ENCODE measurements at places on chromosomes 3 and 15. TPM values are rescaled to one million over a fixed set of nuclear protein-coding genes. Genes with fewer than 3 reads are reported as not detected.

DNA sequence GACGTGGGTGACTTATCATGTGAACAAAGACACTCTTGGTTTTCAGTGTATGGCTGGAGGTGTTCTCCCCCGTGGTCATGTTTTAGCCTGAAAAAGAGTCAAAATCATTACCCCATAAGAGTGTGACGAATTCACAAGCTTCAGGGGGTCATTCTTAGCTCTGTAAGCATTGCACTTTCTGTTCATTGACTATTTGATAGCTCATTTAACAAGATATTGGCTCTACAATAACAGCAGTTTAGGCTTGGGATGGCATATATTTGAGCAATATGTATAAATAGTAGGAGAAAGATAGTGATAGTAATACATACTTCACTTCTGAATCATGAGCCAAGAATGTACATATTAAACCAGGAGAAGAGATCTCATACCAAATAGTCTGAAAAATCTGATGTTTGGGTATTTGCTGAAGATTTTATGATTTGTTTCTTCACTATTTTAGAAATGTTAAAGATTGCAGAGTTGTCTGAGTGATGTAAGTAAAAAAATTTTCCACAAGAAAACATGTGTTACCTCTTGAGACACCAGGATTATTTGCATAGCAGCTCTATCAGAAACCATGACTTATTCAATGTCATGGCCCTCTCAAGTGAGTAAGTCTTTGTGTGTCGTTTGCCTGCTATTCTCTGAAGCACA, 996.0 kb downstream of the OTOL1 start:
- peak; percentile 67 for DNase-seq

DNA sequence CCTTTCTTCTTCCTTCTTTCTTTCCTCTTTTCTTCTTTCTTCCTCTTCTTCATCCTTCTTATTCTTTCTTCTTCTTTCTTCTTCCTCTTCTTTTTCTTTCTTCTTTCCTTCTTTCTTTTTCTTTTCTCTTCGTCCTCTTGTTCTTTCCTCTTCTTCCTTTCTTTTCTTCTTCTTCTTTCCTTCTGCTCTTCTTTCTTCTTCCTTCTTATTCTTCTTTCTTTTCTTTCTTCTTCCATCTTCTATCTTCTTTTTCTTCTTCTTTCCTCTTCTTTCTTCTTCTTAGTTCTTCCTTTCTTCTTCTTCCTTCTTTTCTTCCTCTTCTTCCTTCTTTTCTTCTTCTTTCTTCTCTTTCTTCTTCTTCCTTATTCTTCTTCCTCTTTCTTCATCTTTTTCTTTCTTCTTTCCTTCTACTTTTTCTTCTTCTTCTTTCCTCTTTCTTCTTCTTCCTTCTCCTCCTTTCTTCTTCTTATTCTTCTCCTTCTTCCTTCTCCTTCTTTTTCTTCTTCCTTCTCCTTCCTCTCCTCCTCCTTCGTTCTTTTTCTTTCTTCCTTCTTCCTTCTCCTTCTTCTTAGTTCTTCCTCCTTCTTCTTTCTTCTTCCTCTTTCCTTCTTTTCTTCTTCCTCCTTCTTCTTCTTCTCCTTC, 37.8 kb downstream of the SPG21 start:
- DNase-seq = no peak

The TM6SF1 gene
- total RNA-seq = not detected

The ZNF385D gene
- total RNA-seq = 11.5 TPM

- DNase-seq = no peak
These were observed 368.6 kb downstream of the EPHB1 start for GRCh38 chr3:135163701-135164100.

- DNase-seq = peak; percentile 2
These were observed at the start of gene UNC13C for GRCh38 chr15:53978253-53978906. Gene UNC13C (plus strand): TSS chr15:53978441. CDS start chr15:54012904, 34,463 bp downstream.

DNA sequence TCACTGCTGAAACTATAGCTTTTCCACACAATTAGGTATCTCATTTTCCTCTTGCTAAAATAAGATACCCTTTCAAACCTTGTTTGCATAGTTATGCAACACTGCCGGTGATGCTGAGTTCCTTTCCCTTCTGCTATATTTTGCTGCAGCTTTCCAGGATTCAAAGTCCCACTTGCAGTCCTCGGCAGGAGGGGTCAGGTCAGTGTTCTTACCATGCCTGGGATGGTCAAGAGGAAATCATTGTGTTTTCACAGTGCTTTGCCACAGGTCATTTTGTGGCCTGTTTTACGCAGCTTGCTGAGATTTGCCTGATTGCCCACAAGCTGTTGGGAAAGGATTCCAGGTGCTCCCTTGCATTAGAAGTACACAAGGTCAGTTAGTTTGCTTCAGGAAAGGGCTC, 156.9 kb downstream of the B3GALNT1 start:
- DNase-seq = no peak

The DPPA4 gene
- not detected for total RNA-seq

The ZFAND6 gene
- 125 TPM for total RNA-seq

GRCh38 chr15:25862071-25862471, 1.1 kb downstream of the ATP10A start:
- DNase-seq = peak; percentile 36

DNA sequence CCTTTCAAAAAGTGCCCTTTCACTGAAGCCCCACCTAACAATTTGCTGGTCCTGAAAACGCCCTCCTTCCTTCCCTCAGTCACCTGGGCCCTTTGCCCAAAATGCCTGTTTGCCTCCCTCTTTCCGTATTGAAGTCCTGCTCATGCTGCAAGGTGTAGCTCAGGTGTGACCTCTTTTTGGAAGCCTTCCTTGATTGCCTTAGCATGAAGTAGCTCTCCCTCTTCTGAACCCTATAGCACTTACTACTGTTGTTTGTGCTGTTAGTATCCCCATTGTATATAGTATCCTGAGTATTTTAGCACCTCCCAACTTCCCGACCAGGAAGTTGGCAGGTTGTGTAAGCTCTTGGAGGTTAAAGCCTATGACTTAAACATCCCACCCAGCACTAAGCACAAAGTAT, 1.7 kb downstream of the PLS1 start:
- no peak for DNase-seq

The CLRN1 gene
- not detected for total RNA-seq

The RARB gene
- total RNA-seq = 3.1 TPM

The CCR9 gene
- total RNA-seq = not detected

DNA sequence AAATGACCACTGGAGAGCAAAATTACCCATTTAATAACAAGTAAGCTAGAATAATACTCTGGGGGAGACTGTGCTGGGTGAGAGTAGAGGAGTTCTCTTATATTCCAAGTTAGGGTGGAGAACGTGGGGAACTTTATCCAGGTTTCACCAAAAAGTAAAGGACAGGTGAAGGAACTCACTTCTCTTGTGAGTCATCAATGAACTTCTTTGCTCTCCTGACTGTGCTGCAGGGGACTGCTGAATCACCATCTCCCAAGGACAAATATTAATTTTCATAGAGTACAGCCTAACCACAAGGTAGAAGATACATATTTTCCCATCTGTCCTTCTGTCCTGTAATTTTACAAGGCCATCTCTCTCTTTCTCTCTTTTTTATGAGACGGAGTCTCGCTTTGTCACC, 8.3 kb upstream of the PDCD6IP start:
- DNase-seq = no peak

- no peak for DNase-seq
These were observed 71.5 kb downstream of the LRRC28 start for GRCh38 chr15:99322643-99323405.

DNA sequence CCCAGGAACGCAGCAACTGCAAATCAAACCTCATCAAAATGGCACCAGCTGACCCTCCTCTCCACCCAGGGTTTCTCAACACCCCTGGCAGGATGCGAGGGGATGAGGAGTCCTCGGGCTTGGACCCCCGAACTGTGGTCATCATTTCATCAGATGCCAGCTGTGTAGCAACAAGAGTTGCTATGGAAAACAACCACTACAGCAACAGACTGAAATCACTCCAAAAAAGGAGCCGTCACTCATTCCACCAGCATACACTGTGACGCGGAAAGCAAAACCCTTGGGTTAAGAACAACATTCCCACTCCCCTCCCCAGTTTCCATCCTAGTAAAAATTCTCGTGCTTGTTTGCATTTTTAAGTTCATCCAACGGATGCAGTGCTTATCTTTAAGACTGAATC, 40.1 kb downstream of the VGLL4 start:
- DNase-seq = peak; percentile 95

The TMEM212 gene
- total RNA-seq = not detected

- DNase-seq = no peak
These were observed 38.9 kb downstream of the CACNA2D2 start for GRCh38 chr3:50464569-50464968.

DNA sequence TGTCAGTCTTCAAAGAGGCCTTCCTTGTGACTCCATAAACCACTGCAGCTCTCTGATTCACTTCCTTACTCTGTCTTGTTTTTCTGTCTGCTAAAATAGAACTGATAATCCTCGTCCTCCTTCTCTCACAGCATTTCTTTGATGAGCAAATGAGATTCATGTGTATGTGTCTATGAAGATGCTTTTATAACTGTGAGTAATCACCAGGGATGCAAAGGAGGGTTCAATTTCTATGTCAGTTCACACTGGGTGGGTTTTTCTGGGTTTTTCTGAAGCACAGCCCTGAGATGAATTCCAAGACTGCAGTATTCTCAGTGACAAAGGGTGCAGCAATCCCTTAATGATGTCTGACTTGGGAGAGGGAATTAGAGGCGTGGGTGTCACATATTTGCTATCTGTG, 746.6 kb upstream of the CFAP20DC start:
- DNase-seq = no peak

The KNG1 gene
- not detected for total RNA-seq

The GPR160 gene
- 0.90 TPM for total RNA-seq

- peak; percentile 73 for DNase-seq
These were observed 10.3 kb downstream of the ATG7 start for GRCh38 chr3:11282250-11283138.

GRCh38 chr15:99545605-99546004, 20.2 kb upstream of the MEF2A start:
- peak; percentile 40 for DNase-seq

GRCh38 chr3:98259-98654, 98.3 kb upstream of the CHL1 start:
- DNase-seq = no peak

Measured in fibroblast of the aortic adventitia (primary cell).